ENCODE measurements at places on chromosomes 2 and 18.

DNA sequence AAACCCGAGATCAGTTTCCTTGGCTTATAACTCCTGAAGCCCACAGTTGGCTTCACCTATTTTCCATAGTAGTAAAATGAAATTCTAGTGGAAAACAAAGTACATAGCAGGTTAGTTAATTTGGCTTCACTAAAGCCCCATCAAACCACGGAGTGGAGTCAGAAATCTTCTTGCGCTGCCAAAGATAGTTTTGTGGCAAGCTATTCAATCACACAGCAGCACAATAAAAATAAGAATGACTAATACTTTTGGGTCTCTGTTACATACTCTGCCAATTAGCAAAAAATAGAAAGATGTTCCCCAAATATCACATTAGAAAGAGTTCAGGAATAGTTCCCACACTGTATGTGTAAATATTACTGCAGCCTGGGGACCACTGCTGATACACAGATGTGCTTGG lies 175.2 kb upstream of the NOL4 start:
- DNase-seq, result no peak

DNA sequence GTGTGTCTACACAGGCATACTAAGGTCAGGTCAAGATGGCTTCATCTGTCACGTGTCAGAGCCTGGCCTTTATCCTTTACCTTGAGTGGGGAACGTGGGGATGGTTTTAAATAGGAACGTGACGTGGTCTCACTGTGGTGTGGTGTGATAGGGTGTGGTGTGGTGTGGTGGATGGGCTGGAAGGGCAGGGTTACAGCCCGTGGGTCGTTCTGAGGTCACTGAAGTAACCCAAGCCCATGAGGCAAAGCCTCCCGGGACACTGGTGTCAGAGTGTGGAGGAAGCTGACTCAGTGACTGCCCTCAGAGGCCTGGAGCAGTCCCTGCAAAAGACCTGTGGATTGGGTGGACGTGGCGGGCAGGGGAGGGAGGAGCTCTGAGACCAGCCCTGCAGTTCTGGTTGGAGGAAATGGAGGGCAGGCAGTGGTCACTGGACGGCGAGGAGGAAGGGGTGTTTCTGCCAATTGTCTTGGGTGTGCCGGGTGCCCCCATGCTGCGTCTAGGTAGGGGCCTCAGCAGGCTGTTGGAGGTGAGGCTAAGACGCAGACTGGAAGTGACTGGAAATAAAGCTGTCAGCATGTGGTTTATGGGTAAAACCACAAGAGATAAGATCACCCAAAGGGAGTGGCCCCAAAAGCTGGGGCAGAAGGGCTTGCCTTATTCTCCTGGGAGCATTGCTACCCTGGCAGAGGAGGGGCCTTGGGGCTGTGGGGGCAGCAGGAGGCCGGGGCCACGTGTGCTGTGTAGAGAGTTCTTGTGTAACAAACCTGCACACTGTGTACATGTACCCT lies 84.8 kb downstream of the SH3RF3 start:
- peak; percentile 63 for DNase-seq

DNA sequence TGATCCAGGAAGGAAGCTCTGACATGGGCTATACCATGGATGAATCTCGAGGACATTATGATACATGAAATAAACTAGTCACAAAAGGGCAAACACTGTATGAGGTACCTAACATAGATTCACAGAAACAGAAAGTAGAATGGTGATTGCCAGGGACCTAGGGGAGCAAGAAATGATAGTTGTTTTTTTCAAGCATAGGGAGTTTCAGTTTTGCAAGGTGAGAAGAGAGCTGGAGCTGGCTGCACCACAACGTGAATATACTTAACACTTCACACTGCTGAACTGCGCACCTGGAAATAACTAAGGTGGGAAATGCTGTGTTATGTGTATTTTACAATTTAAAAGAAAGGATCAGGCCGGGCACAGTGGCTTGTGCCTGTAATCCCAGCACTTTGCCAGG lies 13.2 kb upstream of the AGAP1 start:
- no peak for DNase-seq

- no peak for DNase-seq
These were observed 20.3 kb downstream of the POU3F3 start for GRCh38 chr2:104874230-104874629.

- DNase-seq, result no peak
These were observed 15.3 kb upstream of the ACOXL start for GRCh38 chr2:110716959-110717645.

DNA sequence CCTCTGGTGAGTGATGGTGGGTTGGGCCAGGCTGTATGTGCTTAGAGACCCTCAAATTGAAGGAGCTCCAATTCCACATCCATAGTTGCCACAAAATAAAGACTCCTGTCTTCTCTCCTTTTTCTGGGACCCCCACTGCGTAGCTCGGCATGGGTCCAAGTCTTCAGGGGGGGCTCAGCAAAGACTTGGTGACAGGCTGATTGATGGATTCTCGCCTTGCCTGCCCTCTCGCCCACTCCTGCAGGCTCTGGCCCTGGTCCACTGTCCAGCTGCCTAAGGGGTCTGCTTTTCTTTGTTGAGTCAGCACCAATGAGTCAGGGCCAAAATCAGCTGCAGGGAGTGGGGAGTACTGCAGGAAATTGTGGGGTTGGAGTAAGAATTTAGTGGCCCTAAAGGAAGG lies 21.5 kb downstream of the RPL37A start:
- no peak for DNase-seq

GRCh38 chr2:171260471-171261424 lies 100.1 kb upstream of the TLK1 start:
- peak; percentile 4 for DNase-seq

DNA sequence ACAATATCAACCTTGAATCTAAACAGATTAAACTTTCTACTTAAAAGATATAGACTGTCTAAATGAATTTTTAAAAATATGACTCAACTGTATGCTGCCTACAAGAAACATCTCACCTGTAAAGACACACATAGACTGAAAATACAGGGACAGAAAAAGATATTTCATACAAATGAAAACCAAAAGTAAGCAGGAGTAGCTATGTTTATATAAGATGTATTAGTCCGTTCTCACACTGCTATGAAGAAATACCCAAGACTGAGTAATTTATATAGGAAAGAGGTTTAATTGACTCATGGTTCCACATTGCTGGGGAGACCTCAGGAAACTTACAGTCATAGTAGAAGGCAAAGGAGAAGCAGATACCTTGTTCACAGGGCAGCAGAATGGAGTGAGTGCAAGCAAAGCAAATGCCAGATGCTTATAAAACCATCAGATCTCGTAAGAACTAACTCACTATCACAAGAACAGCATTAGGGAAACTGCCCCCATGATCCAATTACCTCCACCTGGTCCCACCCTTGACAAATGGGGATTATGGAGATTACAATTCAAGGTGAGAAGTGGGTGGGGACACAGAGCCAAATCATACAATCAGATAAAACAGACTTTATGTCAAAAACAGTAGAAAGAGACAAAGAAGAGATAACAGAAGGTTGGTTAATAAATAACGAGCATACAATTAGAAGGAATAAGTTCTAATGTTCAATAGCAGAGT lies 214.4 kb upstream of the SLC39A10 start:
- DNase-seq, result no peak

DNA sequence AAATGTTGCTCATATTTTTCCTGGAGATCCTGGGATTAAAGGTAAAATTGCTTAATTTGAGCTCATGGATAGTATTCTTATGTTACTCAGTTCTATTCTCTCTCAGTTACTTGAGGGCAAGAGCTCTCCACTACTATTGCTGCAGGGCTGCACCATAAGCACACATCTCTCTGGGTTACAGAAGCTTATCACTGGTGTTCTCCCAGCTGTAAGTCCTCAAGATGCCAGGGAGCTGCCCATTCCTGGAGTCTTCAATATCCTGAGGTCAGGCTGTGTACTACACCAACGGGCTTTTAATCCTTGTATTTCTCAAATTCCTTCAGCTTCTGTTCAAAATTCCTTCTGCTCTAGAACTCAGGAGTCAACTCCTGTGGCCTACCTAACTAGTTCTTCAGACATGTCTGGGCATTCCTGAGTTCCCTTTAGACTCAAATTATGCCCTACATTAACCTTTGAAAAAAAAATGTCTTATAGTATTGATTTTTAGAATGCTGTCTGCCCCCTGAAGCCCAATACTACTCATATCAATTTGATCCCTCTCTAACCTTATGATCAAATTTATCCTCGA lies 17.7 kb upstream of the COBLL1 start:
- no peak for DNase-seq

DNA sequence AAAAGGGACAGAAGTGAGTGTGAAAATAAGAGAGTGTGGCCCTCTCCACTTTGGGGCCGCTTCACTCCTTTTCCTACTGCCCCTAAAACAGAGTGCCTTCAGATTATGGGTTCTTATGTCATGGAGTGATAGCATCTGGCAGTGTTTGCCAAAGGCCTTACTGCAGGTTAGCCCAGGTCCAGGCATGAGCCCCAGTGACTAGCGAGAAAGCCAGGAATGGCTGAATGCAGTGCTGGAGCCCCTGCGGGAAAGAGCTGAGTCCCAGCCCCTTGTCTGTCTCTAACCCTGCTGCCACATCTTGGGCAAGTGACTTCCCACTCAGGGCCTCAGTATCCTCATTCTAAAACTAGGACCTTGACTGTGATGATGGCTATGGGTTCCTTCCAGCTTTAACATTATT lies 6.0 kb downstream of the IGFBP5 start:
- no peak for DNase-seq

DNA sequence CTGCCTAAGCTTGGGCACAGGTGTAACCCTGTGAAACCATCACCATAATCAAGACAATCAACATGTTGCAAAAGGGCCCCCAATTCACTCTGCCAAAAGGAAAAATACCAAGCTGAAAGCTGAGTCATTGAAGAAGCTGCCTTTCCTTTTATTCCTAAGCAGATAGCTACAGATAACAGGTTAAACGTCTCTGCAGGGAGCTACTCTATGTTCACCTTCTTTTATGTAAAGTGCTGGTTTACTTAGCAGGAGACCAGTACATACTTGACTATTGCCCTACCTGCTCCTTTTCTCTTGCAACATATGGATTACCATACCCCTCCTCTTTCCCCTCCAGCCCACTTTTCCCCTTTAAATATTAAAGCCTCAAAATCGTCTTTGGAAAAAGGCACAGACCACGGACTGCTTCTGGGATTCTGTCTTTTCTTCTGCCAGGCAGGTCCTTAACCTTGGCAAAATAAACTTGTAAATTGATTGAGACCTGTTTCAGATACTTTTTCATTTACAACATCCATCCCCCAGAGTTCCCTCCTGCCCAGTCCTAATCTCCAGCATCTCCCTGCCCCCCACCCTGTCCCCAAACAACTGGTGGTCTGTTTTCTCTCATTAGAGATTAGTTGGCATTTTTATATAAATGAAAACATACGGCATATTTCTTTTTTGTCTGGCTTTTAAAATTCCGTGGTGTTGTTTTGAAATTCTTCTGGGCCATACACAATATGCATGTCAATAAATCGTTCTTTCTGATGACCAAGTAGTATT lies 37.8 kb upstream of the LDLRAD4 start:
- DNase-seq, result no peak

DNA sequence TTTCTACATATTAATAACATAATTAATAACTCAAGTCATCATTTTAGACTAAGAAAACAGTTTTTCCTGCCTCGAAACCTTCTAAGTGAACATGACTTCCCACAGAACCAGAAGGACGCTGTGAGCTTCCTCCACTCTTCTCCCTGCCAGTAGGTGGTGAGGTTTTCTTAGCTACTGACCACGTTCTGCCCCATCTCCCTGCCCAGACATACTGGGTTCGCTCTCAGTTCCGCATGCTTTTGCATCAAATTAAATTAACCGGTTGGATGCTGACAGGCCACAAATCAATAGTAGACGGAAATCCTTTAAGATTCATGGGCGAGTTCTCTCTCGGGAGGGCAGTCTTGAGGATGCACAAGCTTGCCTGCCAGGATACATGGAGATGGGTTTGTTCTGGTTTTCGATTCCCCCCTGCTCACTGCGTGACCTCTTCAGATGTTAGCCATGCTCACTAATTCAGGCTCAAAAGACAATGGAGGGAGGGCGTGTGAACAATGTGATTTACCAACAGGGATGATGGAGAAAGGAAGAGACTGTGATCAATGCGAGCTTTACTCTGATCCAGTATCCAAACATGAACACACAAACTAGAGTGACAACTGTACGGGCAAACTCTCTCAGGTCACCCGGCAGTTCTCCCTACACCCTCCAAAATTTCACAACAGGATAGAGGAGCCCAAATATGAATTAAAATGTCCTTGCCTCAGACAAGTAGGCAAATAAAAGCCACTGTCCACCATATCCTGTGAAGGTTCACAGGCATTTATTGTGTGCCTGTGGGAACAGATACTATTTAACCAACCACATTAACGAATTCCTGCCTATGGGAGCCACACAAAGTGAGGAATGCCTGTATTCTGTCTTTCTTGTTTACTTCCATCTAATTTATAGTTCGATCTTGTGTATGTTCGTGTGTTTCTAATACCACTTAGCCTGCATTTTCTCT lies 375.7 kb downstream of the EIPR1 start:
- no peak for DNase-seq

DNA sequence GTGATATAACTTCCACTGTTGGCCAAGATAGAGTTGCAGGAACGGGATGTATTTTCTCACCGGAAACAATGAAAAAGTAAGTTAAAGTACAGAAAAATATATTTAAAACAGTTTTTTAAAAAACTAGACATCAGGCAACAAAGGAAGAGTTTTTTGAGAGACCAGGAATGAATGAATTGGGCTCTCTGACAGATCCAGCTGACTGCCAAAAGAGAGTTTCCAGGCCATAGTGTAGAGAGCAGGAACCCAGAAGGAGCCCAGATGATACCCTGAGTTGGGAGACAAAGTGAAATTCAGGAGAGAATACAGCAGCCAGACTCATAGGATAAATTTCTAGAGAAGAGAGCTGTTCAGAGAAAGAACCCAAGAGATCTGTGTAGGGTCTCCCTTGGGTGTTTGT lies 362.6 kb upstream of the SMIM21 start:
- no peak for DNase-seq

- no peak for DNase-seq
These were observed 84.5 kb downstream of the CELF4 start for GRCh38 chr18:37481072-37481471.

DNA sequence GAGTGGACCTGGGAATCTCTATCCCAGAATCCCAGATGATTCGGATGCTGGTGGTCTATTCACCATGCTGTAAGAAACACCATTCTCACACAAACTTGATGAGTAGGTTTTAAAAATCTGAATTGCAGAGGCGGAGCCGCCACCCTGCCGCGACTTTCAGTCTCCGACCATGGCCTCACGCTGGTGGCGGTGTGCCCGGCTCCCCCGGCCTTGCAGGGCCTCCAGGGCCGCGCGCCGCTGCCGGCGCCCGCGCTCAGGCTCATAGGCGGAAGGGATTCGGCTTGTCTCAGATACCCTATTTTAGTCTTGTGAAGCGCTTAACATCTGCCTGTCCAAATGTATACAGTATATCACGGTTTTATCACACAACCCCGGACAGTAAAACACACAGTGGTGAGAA lies 2.6 kb upstream of the PPM1B start:
- DNase-seq, result no peak
